ENCODE measurements at places on chromosomes 7 and 10.

- DNase-seq, result no peak
These were observed 82.5 kb downstream of the OAT start for GRCh38 chr10:124336186-124336585.

GRCh38 chr7:27576360-27576944 lies 86.2 kb downstream of the HIBADH start:
- DNase-seq, result peak; percentile 33

- peak; percentile 86 for DNase-seq
These were observed 2.2 kb downstream of the MAFK start for GRCh38 chr7:1532456-1533254.

DNA sequence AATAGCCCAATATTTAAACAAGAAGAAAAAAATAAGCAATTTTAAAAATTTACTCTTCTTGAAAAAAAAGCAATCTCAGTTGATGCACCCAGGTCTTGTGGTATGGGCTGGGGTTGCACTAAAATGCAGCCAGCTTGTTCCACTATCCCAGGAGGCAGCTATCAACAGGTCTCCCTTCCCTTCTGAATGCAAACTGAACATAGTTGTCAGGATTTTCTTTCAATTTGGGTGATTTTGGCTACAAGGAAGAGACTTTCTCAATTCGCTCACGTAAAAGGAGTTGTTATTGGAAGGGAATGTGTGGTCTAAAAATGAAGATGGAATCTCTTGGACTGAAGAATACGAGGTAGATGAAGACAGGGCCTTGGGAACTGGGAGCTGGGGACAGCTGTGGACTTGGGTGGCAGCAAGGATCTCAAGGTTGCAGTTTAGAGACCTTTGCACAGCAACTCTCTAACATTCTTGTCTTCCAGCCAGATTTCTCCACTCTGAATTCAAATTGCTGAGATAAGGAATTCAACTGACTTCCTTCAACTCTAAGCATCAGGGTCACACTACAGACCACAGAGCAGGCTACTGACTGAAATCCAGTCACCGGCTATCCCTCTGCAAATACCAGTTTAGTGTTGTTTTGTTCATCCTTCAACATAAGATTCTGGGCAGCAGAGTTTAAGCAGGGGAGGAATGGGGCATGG lies 3.1 kb upstream of the TMEM26 start:
- no peak for DNase-seq

GRCh38 chr10:80413271-80413996 lies 5.1 kb downstream of the PRXL2A start:
- DNase-seq, result no peak

- DNase-seq, result no peak
These were observed 317.2 kb downstream of the BBS9 start for GRCh38 chr7:33446551-33446950.

DNA sequence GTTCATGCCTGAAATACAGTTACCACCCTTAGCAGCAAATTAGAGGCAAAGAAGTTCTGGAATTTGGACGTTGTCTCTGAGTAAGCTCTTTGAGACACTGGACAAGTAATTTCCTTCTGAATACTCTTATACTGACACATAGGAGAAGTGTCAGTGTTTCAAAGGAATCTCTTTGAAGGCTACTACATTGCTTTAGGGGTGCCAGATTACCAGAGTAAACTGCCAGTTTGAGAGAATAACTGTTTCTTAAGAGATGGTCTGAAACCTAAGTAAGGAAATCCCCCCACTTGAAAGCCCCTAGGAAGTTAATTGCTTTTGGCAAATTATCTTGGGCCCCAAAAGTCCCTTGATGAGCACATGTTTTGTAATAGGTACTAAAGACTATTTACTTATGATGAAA lies 3.4 kb downstream of the FAS start:
- no peak for DNase-seq

DNA sequence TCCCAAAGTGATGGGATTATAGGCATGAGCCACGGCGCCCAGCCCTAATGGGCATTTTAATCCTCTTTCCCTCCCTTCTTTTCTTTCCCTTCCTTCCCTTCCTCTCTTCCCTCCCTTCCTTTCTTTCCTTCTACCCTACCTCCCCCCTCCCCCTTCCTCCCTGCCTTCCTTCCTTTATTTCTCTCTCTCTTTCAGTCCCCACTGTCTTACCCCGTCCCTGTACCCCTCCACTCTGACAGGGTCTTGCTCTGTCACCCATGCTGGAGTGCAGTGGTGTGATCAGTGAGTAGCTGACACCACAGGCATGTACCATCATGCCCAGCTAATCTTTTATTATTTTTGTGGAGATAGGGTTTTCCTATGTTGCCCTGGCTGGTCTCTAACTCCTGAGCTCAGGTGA lies 24.2 kb downstream of the LCOR start:
- DNase-seq, result no peak

DNA sequence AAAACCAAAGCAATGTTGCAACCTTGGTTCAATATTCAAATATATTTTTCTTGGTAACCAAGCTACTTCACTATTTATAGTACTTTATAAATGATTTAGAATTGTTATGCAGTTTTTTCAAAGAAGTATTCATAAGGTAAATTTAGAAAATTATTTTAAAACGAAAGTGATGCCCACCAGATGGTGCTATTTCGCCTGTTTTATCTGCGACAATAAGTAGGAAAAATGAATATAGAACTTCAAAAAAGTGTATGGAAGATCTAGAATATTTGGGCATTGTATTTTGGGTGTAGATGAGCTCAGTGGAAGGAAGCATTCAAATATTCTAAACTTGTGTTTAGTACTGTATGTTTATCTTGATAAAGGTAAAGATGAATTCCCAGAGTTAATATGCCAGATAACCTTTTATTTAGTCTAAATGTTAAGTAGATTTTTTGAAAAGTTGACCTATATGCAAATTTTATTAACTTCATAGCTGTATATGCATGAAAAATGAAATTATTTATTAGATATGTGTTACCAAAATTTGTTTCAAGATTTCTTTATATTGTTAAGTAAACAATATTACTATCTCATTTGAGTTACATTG lies 93.2 kb downstream of the ADK start:
- no peak for DNase-seq
